Large intestine (tissue), 12 donors: ENCODE measurements at places on chromosomes 7 and 10. TPM values are rescaled to one million over a fixed set of nuclear protein-coding genes. Genes with fewer than 3 reads are reported as not detected.

LIPJ gene
- polyA plus RNA-seq = 0.10 TPM

NEBL gene
- 3.3 TPM for polyA plus RNA-seq

DNA sequence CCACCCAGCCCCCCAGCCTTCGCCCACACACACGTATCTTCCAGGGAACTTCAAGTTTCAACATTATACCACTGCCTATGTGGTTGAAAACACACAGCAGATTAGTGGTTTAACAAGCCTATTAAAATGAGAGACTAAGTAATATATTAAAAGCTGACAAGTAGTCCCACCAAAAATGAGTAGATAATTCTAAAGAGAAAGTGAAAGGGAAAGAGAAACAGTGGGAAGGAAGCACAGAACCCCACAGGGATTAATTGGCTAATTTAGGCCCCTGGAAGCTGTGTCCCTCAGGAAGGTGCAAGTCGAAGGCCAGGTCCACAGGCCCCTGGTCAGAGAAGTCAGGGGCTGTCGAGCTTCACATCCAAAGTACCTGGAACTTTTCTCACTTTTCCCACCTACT, 210.5 kb upstream of the YAE1 start:
- no peak for DNase-seq
- peaks cover 5% of the 10 kb centered on the region for H3K27me3 ChIP-seq
- H3K36me3 ChIP-seq = no peaks in the 10 kb centered on the region
- H3K4me3 ChIP-seq = no peak overlapping the region
- H3K27ac ChIP-seq = no peak overlapping the region

PNLIPRP1 gene
- polyA plus RNA-seq = 0.63 TPM

DNA sequence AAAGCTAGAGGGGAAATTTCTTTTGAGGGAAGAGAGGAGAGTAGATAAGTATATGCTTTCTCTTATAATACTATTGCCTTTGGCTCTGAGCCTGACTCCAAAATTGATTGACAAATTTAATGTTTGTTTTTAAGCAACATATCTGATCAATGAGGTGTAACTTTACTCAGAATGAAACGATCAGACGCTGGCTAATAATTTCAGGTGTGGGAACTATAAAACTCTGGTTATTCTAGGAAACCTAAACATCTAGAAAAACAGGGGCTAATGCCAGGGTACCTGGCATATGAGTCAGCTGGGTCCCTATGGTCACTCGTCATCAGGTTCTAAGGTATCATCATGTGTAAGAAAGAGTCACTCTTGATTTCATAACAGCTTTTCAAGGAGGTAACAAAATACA, 139.7 kb downstream of the ATE1 start:
- H3K27me3 ChIP-seq = no peaks in the 10 kb centered on the region
- H3K36me3 ChIP-seq = peaks cover 15% of the 10 kb centered on the region
- H3K4me3 ChIP-seq = no peak overlapping the region
- DNase-seq = no peak
- H3K27ac ChIP-seq = no peak overlapping the region

- DNase-seq = no peak
- H3K27ac ChIP-seq = no peak overlapping the region
- no peaks in the 10 kb centered on the region for H3K4me1 ChIP-seq
- no peaks in the 10 kb centered on the region for H3K27me3 ChIP-seq
- H3K4me3 ChIP-seq = no peak overlapping the region
- H3K36me3 ChIP-seq = no peaks in the 10 kb centered on the region
Measured at GRCh38 chr10:114917927-114918672, 19.9 kb upstream of the TRUB1 start.

DNA sequence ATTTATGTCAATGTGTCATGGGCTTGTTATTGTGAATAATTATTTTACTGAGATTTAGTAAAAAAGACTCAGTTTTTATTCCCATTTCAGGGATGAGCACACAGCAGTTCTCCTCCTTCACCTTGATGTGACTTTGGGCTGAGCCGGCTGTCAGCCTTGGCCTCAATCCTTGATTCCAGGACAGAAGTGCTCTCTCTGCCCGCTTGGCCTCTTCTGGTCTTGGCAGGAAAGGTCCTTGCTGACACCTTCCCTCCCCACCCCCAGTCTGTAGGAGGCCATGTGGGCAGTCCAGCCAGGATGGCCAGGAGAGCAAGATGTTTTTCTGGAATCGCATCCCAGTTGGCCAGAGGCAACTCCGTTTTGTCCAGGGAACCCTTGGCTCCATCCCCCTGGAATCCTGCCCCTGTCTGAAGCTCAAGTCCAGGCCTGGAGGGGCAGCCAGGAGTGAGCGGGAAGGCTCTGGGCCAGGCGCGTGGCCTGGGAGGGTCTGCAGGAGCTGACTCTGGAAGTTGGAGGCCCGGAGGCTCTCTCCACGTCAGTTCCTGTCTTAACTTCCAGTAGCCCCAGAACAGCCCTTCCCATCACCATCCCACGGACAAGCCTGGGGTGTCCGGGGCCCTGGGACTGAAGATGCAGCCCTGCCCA, 100.9 kb downstream of the PDGFA start:
- no peaks in the 10 kb centered on the region for H3K36me3 ChIP-seq
- no peaks in the 10 kb centered on the region for H3K27me3 ChIP-seq
- no peak overlapping the region for H3K4me3 ChIP-seq
- H3K4me1 ChIP-seq = peaks cover 8% of the 10 kb centered on the region
- DNase-seq = no peak

RBM48 gene
- 14.3 TPM for polyA plus RNA-seq

ASZ1 gene
- not detected for polyA plus RNA-seq
